Tibial nerve (tissue), 4 donors: ENCODE measurements at places on chromosomes 2 and 18.

DNA sequence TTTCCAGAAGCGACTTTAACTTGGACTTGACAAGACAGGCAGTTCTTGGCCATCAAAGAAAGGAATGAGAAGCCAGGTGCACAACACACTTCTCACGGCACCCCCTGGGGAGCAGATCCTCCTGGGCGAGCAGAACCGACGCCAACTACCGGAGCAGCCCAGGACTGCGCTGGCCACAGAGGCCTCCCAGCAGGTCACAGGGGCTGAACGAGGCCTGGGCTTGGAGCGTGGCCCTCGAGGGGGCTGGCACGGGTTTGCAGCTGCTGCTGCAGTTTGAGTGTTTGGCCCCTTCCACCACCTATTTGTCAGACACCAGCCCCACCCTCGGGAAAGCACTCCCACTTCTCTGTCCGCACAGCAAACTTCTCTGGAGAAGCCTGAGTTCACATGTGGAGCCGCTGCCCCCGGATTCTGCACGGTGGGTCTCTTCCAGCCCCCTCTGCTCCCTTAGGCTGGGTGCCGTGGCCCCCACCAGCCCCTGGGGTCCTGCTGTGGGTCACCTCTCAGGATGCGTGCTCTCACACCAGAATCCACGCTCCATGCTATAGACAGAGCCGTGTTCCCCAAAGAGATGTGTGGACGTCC, 306.7 kb upstream of the SALL3 start:
- no peak for DNase-seq

DNA sequence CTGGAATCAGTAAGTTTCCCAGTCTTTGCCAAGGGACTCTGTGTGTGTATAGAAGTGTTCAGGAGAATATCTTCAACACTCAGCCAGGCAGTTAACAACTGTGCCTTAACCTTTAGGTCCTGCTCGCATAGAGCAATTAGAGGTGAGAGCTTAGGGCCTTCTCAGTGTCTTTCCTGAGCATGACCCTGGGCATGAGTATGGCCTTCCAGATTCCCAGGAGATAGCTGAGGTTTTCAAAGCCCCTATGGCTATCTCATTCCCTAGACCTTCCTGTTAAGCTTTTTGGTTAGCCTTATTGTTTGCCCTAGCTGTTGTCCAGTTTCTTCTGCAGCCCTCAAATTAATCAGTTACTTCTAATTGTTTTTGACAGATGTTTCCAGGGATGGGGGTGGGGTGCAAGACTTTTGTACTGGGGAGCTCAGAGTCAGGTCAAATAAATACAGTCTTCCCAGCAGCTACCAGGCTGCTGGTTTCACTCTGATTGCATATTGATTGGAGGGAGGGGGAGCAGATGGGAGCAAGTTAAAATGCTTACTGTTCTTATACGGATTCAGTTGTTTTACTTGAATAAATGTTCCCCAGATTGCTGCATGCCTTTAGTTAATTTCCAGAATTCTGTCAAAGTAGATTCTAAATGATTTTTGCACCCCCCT, 23.1 kb downstream of the PDK1 start:
- DNase-seq: no peak

DNA sequence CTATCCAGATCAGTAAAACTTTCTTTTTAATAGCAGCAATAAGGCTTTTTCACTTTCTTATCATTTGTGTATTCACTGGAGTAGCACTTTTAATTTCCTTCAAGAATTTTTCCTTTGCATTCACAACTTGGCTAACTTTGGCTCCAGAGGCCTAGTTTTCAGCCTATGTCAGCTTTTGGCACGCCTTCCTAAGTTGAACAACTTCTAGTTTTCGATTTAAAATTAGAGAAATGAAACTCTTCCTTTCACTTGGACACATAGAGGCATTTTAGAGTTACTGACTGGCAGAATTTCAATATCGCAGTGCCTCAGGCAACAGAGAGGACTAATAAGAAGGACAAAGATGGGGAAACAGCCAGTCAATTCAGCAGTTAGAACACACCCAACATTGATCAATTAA, 577.4 kb downstream of the DSC3 start:
- DNase-seq: no peak

- DNase-seq: no peak
Measured at GRCh38 chr2:236758406-236758805, 188.8 kb downstream of the ACKR3 start.

GRCh38 chr18:58087928-58088690, 44.1 kb downstream of the NEDD4L start:
- DNase-seq: no peak
